ENCODE measurements at places on chromosomes 4 and X.
A peak's percentile ranks its signal among the peaks of the same experiment; 100 is the strongest.

GRCh38 chrX:53256446-53257041 is 24.8 kb downstream of the IQSEC2 start:
- ATAC-seq: no peak

DNA sequence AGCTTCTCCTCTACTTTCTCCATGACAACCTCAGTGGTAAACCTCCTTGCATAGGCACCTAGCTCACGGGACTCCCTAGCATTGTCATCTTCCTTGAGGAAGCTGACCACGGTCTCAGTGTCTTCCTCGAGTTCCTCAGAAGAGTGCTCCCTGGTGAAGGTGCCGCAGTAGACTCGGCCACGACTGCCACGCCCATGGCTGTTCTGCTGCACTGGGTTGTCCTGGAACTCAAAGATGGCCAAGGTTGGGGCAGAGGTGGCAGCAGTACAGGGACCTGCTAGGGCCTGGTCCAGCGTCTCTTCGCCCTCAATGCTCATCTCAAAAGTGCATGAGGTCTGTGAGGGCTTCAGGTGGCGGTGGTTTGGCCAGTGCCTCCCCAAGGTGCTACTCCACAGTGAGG is 147.9 kb upstream of the ARHGEF9 start:
- no peak for ATAC-seq

DNA sequence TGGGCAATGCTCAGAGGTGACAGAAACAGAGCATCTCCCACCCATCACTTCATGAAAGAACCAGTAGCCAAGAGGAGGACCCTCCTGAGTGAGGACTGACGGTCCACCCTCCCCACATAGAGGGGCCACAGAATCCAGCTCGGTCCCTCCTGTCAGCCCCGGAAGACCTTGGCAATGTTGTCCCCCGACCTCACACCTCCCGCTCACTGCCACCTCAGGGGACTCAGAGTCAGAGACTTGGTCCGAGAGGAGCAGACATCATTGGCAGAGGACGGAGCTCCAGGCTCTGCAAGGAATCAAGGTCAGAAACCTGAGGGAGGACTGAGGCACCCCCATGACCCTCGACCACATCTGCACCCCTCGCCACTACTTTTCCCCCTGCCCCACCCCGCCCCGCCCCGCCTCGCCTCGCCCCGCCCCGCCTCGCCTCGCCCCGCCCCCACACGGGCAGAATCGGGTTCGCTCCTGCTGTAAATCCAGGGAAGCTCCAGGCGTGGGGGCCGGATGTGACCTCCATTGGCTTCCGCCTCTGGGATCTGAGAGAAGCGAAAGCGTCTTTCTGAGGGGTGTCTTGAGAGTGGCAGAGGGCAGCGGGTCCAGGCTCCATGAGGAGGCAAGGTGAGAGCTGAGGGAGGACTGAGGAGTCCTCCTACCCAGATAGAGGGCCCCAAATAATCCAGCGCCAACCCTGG is at the start of gene MAGEA11:
TSS of gene MAGEA11 (plus strand) at position 516 of the 692 bp plus-strand sequence. CDS start 1,100 bp downstream, outside the sequence.
- ATAC-seq: no peak

GRCh38 chrX:55161581-55161980 is 58.6 kb upstream of the PAGE5 start:
- ATAC-seq: no peak

DNA sequence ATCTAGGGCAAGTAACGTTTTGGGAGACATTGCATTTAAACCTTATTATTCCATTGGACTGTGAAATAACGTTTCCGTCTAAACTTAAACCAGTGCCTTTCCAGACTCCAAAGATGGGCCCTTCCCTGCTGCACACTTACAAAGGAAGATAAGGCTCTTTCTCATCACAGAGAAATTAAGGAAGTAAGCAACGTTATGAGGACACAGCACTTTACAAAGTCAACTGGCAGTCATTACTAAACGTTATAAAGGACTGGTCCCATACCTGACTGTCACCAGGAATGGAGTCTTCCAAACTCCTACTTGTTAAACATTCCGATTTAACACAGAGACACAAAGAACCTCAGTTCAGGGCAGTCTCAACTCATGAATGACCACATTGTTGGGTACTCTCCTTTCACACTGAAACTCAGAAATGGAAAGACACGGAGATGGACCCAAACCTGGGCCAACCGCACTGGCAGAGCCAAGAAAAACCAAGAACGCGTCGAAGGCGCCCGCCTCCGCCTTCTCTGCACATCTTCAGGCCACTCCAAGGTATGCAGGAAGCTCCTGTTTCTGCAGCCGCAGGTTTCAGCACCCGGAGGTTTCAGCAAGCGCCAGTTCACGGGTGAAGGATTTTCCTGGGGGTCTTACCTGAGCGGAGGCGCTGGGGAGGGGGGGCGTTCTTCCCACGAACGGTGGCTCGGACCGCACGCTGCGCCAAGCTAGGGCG is 670 bp downstream of the PAPSS1 start:
- no peak for ATAC-seq

DNA sequence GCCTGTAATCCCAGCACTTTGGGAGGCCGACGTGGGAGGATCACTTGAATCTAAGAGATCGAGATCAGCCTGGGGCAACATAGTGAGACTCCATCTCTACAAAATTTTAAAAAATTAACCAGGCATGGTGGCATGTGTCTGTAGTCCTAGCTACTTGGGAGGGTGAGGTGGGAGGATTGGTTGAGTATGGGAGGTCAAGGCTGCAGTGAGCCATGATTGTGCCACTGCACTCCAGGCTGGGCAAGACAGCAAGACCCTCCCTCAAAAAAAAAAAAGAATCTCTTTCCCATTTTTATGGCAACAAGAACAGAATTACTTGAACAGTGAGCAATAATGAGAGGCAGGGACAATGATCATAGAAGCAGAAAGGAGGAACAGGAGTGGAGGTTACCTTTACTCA is 94.8 kb downstream of the RNF150 start:
- no peak for ATAC-seq

- ATAC-seq: no peak
Measured at GRCh38 chrX:100085846-100086245, 324.2 kb downstream of the PCDH19 start.

DNA sequence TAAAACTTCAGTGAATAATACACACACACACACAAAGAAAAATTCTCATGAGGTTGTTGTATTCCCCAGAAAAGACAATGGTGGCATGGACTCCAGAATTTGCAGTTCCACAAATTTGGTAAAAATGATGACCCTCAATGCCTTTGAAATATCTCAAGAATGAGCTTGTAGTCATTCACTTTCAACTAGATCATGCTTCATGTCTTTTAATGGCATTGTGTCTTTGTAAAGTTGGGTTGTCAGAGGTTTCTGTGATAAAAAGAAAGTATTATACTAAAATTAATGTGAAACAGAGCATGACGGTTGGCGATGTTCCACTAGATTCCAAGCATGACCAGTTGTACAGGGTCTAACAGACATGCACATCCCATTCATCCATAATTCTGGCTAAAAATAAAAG is 685.0 kb upstream of the FRG1 start:
- ATAC-seq: no peak

DNA sequence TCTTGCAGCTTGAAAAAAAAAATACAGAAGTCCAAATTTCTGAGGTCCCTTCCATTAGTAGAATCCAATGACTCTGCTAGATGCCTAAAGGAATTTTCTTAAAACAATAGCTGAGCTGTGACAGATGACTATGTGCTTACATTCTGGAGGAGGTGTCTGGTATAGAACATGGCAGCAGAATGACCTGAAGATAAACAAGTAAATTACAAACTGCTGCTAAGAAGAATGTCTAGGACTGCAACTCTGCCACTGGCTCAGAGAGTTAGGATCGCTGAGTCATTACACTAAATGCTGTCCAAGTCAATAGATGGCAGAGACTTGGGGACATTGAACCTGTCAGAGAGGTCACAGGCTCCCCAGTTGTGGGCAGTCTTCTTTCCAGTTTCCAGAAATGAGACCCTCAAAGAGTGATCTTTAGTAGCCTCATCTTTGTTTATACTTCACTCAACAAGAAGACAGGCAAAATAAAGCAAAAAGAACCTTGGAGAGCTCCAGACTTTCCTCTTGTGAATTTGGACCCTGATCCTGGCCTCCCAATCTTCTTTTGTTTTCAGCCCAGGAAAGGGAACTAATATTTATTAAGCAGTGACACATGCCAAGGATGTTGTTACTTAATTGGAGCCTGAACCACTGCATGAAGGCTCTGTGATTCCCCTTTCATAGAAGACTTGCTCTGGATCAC is 56.4 kb upstream of the SCML1 start:
- no peak for ATAC-seq

DNA sequence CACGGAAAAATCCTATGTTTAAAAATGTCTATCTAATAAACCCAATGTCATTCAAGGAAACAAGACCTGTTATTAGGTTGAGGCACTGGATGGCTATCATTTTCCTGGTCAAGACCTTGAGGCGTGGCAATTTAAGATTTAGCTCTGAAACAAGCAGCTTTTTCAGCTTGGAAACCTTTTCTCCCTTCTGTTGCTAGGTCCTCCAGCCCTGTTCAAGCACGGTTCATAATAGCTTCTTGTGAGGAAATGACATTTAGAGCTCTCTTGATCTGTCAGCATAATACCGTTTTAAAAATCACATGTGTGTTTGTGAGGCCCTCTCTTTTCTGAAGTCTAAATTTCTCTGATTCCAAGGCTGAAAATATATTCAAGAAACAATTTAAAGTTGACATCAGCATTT is 133.6 kb upstream of the GRPR start:
- ATAC-seq: no peak

GRCh38 chrX:40201329-40201885 is 103.6 kb upstream of the BCOR start:
- peak; percentile 83 for ATAC-seq

- no peak for ATAC-seq
Measured at GRCh38 chr4:25697516-25697915, 41.9 kb downstream of the SLC34A2 start.

DNA sequence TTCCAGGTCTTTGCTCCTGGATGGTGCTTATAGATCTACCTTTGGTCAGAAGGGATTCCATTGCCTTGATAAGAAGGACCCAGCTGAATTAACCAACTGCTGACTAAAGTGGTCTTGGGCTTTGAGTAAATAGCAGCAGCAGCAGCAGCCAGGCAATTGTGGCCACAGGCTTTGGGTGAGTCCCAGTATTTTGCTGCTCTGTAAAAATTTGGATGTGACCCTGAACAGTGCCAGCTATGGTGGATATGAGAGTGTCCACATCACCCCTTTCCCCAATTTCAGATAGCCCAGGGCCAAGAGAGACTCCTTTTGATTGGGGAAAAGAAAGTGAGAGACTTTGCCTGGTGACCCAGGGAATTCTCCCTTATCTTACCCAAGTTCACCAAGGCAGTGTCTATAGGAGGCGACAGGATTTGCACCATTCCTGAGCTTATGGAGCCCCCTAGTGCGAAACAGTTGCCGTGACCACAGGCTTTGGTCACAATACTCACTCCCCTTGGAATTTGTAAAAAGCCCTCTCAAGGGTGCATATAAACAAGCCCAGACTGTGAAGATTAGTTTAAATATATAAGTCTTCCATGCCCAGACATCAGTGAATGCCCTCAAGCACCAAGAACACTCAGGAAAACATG is 518.0 kb downstream of the TMA16 start:
- ATAC-seq: peak; percentile 76

DNA sequence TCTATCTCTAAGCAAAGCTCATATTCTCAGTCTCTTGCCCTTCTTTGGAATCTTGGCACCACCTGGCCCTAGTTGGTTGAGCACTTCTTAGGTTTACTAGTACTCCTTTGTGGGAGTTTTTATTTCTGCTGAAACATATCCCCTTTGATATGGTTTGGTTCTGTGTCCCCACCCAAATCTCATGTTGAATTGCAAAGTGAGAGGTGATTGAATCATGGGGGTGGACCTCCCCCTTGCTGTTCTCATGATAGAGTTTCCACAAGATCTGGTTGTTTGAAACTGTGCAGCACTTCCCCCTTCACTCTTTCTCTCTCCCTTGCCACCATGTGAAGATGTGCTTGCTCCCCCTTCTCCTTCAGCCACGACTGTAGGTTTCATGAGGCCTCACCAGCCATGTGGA is 22.2 kb upstream of the SYNPO2 start:
- ATAC-seq: no peak

DNA sequence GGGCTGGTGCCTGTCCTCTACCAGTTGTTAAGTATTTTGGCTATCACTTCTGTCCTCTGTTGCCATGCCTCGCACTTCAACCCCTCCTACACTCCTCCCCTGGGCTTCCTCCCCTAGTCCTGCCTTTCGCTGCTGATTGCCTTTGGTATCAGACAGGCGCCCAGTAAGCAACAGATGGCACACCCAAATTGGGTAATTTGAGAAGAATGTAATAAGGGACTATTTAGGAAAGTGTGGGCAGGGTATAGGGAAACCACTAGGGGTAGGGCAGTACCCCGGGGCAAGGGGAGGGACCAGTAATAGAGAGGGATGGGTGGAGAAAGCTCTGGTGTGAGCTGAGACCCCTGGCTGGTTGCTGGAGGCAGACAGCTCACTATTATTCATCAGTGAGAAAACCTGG is 172.7 kb upstream of the USP9X start:
- ATAC-seq: no peak

GRCh38 chr4:25911356-25911755 is 2.7 kb upstream of the SMIM20 start:
- no peak for ATAC-seq

- ATAC-seq: no peak
Measured at GRCh38 chr4:186875476-186875875, 151.8 kb upstream of the FAT1 start.

DNA sequence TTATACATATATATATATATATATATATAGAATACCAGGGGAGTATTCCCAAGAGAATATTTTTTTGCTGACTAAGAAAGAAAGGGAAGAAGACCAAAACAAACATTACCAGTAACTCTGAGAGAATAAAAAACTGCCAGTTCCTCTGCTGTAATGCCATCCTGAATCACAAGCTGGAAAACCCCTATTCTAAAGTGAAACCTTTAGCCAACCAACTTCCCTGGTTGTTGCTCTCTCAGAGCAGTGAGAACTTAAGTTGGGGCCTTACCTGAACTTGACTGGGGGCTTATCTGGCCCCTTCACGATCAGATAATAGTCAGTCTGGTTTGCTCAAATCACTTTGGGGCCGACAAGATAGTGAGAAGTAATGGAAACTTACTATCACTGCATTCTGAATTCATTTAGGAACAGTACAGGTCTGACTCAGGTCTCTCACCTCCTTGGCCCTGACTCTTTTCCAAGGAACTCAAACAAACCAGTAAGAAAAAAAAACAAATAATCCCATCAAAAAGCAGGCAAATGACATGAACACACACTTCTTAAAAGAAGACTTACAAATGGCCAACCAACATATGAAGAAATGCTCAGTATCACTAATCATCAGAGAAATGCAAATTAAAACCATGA is 62.5 kb downstream of the CD40LG start:
- ATAC-seq: peak; percentile 69

DNA sequence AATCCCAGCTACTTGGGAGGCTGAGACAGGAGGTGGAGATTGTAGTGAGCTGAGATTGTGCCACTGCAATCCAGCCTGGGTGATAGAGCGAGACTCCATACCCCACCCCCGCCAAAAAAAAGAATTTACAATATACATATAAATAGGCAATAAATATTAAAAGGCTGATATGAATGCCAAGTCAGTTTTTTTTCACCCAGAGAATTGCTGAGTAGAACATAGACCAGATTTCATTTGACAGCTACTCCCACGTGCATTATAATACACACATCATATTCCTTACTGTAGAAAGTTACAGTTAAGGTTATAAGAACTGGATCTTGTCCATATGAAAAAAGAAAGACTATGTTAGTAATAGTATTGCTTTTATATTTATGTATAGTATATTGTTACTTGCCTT is 18.7 kb upstream of the CCNI start:
- ATAC-seq: no peak

All from stimulated activated memory B cell treated with anti-CD40 and anti-IgM and Interleukin-4, amounts not matched to agents 10 μg/mL and 1 μg/mL and 100 μg/mL, for 72 hours (primary cell).